ENCODE measurements at places on chromosomes 7 and 10.

GRCh38 chr7:29811586-29811985 is 5.3 kb downstream of the WIPF3 start:
- no peak for DNase-seq

GRCh38 chr10:104306897-104307296 is 31.4 kb downstream of the ITPRIP start:
- DNase-seq = no peak

DNA sequence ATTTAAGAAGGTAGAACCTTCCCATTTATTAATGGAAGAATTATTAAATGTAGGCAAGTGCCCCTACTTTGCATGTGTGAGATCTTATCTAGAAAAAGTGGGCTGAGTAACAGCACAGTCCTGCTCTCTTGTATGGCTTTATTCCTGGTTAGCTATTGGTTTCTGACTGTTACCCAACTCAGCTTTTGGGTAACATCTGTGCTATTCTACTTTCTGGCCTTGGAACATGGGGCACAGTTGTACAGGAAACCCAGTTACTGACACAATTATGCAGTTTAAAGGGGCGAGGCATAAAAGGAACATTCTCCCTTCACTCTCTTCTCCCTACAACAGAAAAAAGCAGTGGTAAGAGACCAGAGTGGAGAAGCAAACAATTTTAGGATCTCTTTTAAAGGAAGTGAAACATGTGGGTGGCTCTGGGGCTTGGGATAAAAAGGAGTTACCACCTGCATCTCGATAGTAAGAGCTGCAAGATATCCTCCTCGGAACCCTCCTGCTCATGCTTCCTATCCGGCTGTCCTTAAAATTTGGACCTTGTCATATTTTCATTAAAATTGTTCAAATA is 16.0 kb downstream of the NUDT5 start:
- no peak for DNase-seq

- DNase-seq = no peak
Measured at GRCh38 chr10:86361156-86362128, 5.2 kb downstream of the GRID1 start.

GRCh38 chr7:93530701-93531100 is 43.8 kb downstream of the CALCR start:
- DNase-seq = no peak

GRCh38 chr10:43197834-43198681 is 59.8 kb downstream of the CSGALNACT2 start:
- no peak for DNase-seq

- DNase-seq = no peak
Measured at GRCh38 chr10:58173391-58173790, 94.3 kb downstream of the IPMK start.

- no peak for DNase-seq
Measured at GRCh38 chr7:90607196-90607595, 11.1 kb downstream of the CDK14 start.

DNA sequence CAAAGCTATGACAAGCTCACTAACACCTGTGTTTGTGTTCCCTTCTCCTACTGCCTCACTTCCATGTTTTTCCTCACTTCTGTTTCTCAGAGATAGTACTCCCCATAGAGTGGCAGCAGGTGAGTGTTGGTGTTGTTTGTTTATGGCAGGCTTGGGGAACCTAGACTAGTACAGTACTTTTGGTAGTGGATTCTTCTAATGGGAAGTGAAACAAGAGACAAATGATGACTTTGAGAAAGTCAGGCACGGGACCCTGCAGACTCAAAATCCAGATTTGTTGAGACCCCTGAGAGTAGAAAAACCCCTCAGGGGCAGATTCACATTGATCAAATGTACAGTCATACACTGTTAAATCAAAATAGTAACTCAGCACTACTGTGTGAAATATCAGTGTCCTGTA is 6.4 kb upstream of the CFAP69 start:
- DNase-seq = no peak

DNA sequence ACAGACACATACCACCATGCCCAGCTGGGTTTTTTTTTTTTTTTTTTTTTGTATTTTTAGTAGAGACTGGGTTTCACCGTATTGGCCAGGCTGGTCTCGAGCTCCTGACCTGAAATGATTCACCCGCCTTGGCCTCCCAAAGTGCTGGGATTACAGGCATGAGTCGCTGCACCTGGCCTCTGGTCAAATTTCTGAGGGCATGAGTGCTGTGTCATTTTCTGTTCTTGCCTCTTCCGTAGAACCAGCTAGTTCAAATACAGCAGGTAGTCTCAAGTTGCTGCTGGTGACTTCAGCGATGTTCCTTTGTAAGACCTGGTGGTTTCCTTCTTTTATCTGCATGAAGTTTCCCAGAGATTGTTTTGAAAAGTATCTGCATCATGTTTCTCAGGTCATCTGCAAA is 134.8 kb upstream of the SHH start:
- no peak for DNase-seq

Data from stimulated activated CD8-positive, alpha-beta memory T cell treated with anti-CD3 and anti-CD28 coated beads, Interleukin-7, amount 100 ng/mL, for 1 hour (primary cell).